Nephron progenitor cell (in vitro differentiated cells): ENCODE measurements at places on chromosomes 12 and 14.

DNA sequence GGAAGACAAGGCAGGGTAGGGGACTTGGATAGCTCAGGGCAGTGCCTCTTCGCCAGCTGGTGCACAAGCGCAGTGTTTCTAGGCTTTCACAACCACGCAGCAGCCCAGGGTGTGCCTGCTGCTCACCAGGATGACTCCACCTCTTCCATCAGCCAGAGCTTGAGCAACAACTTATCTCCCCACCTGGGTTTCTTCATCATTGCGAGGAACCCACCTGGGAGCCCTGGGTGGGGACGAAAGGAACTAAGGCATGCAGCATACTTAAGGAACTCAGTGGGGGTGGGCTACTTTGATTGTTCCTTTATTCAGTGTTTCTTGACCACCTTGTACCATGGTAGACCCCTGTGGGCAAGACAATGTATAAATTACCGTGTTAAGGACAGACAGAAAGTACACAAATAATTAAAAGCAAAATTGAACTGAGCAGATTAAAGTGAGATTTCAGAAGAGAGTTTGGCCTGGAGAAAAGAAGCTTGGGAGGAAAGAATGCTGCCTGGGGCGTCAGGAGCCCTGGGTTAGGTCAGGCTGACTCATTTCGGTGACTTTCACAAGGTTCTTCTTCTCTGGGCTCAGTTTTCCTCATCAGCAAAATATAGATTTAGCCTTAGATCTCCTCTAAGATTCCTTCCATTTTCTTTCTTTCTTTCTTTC, 22.9 kb downstream of the KRT18 start:
- no peak for DNase-seq

- no peak for DNase-seq
Measured at GRCh38 chr12:6026998-6027397, 81.9 kb upstream of the ANO2 start.

DNA sequence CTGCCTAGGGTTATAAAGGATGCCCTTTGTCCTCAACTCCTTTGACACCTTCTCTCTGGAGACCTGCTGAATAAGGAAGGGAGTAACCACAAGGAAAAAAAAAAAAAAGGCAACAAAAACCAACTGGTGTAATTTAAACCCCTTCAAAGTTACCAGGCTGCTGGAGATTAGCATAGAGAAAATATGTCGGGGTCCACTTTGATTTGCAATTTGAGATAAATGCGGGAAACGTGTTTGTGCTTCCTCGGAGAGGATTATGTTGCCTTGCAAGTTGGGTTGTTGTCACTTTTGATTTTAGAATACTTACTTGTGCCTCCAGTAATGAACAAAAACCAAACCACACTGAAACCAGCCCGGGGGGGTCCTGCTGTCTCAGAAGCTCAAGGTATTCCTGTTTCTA, 200.2 kb upstream of the MYL2 start:
- no peak for DNase-seq

- no peak for DNase-seq
Measured at GRCh38 chr12:60216226-60216625, 620.4 kb downstream of the SLC16A7 start.

DNA sequence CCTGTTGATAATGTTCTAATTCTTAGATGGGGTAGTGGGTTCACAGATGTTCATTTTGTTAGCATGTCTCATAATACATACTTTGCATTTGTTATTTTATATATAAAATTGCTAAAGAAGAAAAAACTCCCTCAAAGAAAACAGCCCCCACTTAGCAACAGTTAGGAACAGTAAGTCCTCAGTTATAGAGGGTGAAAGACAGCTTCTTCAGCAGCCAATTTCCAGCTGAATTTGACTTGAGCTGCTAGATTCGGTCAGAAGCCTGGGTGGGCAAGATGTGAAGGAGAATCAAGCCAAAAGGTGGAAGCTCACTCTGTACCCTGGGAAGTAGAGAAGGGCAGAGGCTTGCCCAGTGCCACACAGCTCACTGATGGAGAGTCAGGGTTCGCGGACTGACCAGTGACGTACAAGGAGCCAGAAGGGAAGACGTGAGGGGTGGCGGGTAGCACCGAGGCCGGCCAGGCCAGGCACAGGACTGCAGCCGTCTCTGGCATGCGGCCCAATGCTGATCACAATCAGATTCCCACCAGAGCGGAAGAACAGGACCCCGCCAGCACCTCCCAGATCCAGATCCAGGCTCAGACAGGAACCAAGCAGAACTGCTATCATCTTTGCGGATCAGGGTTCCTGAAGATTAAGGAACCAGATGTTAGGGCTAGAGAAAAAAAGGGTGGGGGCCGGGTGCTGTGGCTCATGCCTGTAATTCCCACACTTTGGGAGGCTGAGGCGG, 30.4 kb upstream of the VWF start:
- DNase-seq, result no peak

DNA sequence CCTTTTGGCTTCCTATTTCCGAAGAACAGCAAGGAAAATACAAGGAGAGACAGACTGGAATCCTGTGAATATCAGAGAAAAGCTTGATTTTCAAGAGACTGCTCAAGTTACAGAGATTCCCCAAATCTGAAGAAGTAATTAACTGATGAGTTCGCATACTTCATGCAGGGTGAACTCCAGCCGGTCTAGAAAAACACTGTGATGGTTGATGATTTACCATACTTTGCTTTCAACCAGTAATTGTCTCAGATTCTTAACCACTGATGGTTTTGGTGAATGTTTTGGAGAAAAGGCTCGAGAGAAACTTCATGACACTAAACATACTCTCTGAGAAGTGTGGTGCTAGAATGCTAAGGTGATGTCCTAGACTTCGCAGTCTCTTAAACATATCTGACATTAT, 4.4 kb upstream of the PLXNC1 start:
- DNase-seq, result no peak

DNA sequence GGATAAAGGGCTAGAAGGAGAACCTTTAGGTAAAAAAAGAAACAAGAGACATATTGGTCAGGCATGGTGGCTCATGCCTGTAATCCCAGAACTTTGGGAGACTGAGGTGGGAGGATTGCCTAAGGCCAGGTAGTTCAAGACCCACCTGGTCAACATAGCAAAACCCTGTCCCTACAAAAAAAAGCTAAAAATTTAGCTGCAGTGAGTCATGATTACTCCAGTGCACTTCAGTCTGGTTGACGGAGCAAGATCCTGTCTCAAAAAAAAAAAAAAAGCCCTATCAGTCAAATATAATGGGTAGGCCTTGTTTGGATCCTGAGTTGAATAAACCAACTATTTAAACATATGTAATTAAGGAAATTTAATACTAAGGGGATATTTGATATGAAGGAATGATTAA, 54.2 kb downstream of the PPP1R36 start:
- DNase-seq, result no peak

DNA sequence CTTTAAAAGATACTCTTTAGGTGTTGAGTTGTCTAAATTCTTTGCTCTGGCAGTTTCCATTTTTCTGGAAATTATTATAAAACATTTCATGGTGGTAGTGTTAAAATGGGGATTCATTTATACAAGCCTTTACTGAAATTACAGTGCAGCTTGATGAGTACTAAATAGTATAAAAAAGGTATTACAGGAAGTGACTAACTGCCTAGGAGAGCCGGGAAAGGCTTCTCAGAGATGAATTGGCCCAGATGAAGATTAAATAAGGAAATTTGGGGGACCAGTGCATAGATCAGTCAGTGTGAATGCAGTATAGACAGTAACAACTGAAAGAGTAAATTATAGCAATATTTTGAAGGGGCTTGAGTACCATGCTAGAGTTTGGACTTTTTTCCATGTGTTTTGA, 7.5 kb downstream of the PSMA6 start:
- DNase-seq, result no peak

DNA sequence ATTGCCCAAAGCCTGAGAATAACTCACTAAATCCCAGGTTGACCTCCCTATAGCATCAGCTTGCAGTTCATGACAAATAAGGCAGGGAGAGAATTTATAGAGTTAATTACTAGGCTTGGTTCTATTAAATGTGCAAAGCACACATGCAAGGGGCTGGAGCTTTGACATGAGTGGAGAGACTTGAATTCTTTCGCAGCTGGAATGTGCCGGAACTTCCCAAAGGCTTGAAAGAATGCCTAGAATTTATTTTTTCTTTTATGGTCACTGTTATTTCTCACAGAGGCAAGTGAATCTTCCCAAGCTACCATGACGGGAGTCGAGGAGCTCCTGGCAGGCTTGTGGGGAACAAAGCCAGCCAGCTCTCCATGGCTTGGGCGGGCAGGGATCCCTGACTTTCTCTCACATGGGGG, 95.5 kb upstream of the USP44 start:
- DNase-seq, result peak; percentile 18

DNA sequence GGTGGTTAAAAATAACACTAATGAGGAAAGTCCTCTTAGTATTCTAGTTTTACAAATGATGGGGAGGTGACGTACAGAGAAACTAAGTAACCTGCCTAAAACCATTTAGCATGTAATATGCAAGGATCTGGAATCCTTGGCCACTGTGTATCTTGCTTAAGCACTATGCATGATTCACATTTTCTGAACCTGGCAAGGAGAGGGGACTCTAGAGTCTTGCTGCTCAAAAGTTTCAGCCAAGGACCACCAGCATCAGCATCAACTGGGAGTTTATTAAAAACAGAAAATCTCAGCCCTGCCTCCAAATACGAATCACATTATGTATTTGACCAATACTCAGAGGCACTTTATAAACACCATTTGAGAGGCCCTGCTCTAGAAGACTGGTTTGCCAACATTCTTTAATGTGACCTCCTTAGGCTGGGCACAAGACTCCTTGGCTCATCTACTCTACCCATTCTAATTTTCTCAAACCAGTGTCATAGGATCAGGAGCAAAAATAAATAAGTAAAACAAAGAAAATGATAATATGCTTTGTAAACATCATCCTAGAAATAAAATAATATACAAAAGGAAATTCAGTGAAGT, 52.9 kb downstream of the ABCC9 start:
- no peak for DNase-seq

DNA sequence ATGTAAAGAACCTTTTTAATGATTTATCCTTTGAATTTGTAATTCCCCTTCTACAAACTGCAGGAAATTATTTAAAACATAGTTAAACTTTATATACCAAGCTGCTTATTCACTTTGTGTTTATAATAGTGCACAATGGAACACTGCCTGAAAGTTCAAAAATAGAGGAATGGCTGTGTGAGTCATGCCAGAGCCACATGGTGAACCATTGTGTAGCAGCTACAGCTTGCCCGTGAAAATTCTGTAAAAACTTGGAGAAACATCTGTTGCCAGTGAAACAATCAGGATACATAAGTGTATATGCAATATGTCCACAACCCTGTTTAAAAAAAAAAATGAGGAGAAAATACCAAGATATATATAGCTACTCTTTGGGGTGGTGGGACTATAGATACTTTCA, 59.5 kb downstream of the VEZT start:
- DNase-seq, result no peak

DNA sequence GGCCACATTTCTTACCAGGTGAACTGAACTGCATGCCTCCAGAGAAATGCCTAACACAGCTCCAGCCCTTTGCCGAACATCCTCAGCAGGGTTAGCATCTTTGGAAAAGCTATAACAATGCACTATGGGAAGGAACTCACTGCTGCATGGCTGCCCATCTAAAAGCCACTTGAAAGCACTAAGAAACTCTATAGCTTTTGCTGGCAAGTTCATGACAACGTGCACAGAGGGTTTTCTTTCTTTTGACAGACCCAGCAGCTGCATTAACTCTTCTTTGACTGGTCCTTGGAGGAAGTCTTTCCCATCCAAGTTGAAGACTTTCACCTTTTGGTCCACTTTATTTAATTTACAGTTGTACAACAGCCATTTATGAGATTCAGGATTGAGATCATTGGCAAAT, 5.3 kb downstream of the TRMT5 start:
- no peak for DNase-seq

DNA sequence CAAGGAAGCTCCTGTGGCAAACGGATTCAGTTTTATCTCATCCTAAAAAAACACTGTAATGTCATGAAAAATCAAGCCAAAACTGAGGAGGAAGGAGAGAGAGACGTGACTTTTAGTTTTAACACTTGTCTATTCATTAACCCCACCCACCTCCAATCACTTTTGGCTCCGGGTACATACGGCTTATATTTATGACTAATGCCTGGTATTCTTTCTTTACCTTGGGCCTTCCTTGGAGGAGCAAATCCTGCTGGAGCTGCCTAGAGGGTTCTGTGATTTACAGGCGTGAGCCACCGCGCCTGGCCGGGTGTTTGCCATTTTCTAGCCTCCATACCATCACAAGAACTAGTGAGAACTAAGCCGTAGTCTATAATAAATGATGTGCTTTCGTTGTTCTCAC, 60.8 kb upstream of the RTRAF start:
- no peak for DNase-seq

GRCh38 chr14:54577977-54578376, 11.0 kb downstream of the SAMD4A start:
- DNase-seq, result no peak

DNA sequence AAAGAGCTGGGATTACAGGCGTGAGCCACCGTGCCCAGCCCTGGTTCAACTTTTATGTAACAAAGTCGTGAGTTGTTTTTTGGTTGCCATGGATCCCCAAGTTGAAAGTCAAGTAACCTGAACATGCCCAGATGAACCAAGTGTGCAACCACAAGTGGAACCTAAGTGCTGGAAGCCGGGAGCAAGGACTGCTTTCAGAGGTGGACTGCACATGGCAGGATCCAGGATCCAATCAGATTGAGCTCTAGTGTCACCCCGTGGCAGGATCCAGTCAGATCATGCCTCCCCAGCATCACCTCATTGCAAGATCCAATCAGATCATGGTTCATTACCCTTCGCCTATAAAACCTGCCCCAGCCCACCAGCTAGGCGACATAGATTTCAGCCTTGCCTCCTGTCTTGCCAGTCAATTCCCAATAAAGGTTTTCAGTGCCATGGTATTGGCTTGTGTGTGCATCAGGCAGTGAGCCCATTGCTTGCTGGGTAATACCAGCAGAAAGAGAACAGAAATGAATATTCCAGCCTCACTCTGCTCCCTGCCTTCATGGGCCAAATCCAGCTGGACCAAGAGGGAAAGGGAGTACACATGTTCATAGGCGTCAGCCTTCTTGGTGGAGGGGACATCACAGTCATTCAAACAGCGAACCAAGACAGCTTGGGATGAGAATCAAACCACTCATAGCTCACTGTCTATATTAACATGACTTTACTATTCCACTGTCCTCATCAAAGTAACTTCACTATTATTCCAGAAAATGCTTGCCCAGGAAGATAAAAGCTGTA, 43.6 kb upstream of the VASH1 start:
- DNase-seq, result no peak

DNA sequence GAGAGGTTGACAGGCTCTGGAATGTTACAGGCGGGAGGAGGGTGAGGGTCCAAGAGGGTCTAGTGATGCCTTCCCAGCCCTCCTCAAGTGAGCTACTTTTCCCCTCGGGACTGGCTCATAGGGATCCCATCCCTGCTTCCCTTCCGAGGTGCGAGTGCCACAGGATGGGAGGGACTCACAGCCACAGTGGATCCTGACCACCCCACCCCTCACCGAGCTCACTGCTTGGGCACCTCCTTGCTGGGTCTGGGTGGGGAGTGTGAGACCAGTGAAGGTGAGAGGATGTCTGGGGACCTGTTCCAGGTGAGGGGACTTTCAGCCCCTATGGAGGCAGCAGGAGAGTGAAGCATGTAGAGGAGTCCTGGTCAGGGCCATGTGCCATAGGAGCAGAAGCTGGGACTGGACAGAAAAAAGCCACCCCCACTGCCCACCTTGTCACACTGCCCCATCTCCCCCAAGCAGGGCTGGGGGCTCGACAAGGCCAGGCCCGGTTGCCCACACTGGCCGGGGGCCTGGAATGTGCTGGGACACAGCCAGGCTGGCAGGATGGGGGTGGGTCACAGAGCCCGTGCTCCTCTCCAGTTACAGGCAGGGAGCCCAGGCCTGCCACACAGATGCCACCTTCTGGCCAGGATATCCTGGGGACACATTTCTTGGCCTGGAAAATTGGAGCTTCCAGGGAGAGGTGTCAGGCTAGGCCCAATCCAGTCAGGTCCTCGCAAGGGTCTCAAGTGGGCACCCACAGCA, 1.7 kb upstream of the TNS2 start:
- DNase-seq, result no peak
